ENCODE measurements at places on chromosomes 6 and 20.

DNA sequence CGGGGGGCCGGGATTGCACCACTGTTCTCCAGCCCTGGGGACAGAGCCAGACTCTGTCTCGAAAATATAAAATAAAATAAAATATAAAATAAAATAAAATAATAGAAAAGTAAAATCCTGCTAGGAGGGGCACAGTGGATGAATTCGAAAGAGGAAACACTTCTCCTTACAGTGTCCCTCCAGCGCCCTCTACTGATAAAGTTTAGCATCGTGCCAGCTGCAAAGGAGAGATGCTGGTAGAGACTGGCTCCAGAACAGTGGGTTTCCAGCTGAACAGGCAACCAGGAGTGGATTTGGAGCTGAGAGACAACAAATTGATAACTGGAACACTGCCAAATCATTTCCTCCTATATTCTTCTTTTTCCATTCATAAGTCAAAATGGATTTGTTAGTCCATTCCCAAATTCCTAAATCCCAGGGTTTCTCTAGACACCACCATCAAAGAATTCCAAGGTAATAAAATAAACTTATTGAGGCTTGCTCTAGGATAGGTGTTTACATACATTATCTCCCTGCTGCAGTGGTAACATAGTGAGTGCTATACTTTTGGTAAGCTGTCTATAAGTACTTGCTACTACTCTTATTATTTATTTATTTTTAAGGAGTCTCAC, 31.7 kb upstream of the TBPL1 start:
- DNase-seq, result no peak

- no peak for DNase-seq
Observed at GRCh38 chr6:130517444-130517931, 151.7 kb downstream of the TMEM200A start.

- DNase-seq, result no peak
Observed at GRCh38 chr6:11622156-11622555, 84.6 kb downstream of the TMEM170B start.

DNA sequence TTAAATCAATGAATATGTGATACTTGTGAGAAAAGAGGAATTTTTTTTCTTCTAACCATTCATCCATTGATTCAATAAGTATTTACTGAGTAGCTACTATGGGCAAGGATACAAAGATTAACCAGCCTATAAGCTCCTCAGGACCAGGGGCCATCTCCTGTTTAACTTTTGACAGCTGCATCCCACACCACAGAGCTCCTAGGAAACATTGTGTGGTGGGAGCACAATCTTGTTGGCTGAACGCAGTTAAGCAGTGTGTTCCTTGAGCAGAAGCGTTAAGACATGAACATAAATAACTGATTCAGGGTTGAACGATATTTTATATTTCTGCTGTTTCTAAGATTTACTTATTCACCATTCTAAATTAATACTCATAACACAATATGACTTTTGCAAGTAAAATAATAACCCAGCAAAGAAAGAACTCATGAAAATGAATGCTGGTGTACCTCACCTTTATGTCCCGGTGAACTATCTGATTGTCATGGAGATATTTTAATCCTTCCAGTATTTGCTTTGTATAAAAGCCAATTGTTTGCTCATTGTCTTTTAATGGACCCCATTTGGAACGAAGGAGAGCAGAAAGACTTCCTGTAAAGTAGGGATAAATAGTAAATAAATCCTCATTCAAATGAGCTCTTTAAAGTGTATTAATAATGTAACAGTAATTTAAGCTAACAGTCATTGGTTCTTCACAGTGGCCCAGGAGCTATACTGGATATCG, 62.6 kb upstream of the MAP7 start:
- DNase-seq, result no peak

DNA sequence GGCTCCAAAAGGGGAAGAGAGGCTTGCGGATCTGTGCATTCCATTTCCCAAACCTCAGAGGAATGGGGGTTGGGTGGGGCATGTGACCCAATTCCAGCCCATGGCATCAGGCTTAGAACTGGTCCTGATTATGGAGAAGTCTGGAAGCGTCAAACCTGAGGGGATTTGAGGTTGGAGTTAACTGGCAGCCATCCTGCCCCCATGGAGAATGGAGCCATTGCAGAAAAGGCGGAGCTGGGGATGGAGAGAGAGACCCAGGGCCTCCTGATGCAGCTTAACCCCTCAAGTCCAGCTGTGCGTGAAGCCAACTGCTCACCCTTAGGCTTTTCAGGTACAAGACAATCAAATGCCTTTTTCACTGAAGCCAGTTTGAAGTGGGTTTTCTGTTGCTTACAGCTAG, 9.9 kb upstream of the SDCBP2 start:
- no peak for DNase-seq

DNA sequence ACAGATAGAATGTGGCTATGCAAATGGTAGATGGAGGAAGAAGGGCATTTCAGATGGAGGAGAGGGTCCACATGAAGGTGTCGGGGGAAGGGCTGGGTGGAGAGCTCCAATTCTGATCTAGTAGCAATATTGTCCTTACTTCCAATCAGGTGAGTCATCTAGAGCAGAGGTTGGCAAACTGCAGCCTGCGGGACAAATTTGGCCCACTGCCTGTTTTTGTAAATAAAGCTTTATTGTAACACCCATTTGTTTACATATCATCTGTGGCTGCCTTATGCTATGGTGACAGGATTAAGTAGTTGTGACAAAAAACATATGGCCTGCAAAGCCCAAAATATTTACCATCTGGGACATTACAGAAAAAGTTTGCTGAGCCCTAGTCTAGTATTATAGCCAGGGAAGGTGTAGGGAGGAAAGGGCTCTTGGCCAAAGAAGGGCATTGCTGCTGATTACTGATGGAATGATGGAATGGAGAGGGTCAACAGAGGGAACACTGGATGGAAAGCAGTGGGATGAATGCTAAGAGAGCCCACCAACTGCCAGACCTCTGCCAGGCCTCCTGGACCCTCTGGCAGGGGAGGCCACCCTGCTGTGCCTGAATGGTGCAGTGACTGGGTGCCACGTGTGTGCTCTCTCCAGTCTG, 79.8 kb downstream of the SLC22A23 start:
- DNase-seq, result no peak

All from cardiac septum (tissue), 1 donor.